ENCODE measurements at places on chromosomes 3 and 15. TPM values are rescaled to one million over a fixed set of nuclear protein-coding genes. Genes with fewer than 3 reads are reported as not detected.

The SPTBN5 gene
- 0.36 TPM for total RNA-seq

The APEH gene
- total RNA-seq: 61.2 TPM

The MOBP gene
- total RNA-seq: not detected

The ZCWPW2 gene
- 1.4 TPM for total RNA-seq

The UPK1B gene
- not detected for total RNA-seq

The IGF2BP2 gene
- 14.7 TPM for total RNA-seq

The CISH gene
- total RNA-seq: 2.1 TPM

The HERC2 gene
- 56.1 TPM for total RNA-seq

The PLOD2 gene
- 76.7 TPM for total RNA-seq

The C2CD4A gene
- 0.27 TPM for total RNA-seq

The ACTC1 gene
- total RNA-seq: 3.6 TPM

The MBNL1 gene
- 702 TPM for total RNA-seq

The TOMM70 gene
- total RNA-seq: 49.6 TPM

The STX19 gene
- total RNA-seq: not detected

The A4GNT gene
- total RNA-seq: not detected

The FBXL22 gene
- total RNA-seq: 46.7 TPM

The SH2D7 gene
- not detected for total RNA-seq

The PIGBOS1 gene
- 18.0 TPM for total RNA-seq

The CHRNA3 gene
- 13.8 TPM for total RNA-seq

The BNC1 gene
- total RNA-seq: 0.36 TPM

The EXOSC7 gene
- total RNA-seq: 44.3 TPM

The ITIH1 gene
- total RNA-seq: not detected

The CHRFAM7A gene
- 0.68 TPM for total RNA-seq

The ROPN1 gene
- total RNA-seq: not detected

The RPL39L gene
- 27.7 TPM for total RNA-seq

The ACVR2B gene
- total RNA-seq: 4.8 TPM

The ALPK3 gene
- total RNA-seq: 4.8 TPM

The ZKSCAN7 gene
- 5.8 TPM for total RNA-seq

The CAMK2N2 gene
- not detected for total RNA-seq

The P3H2 gene
- total RNA-seq: 38.8 TPM

The DISP2 gene
- 0.16 TPM for total RNA-seq

The KY gene
- 1.3 TPM for total RNA-seq

The TRIM42 gene
- total RNA-seq: not detected

The DPPA2 gene
- total RNA-seq: not detected

The CLDN16 gene
- total RNA-seq: not detected

The DUOX1 gene
- total RNA-seq: 1.7 TPM

The SLC22A13 gene
- not detected for total RNA-seq

The PARP9 gene
- 41.0 TPM for total RNA-seq

The NOX5 gene
- total RNA-seq: not detected

The AGBL1 gene
- total RNA-seq: not detected

The TMCO5A gene
- total RNA-seq: not detected

The CSPG5 gene
- total RNA-seq: 1.4 TPM

The HDGFL3 gene
- total RNA-seq: 75.7 TPM

The LTF gene
- total RNA-seq: 0.36 TPM

The TMEM158 gene
- 9.9 TPM for total RNA-seq

The PTX3 gene
- 3.9 TPM for total RNA-seq

The FOXB1 gene
- not detected for total RNA-seq

The ZNF80 gene
- total RNA-seq: not detected

The PXK gene
- 58.7 TPM for total RNA-seq

The ROBO2 gene
- 2.9 TPM for total RNA-seq

The KBTBD13 gene
- not detected for total RNA-seq

The TMEM212 gene
- total RNA-seq: not detected

The CYP8B1 gene
- total RNA-seq: not detected

The PML gene
- total RNA-seq: 63.5 TPM
